ENCODE measurements at places on chromosomes 13 and 19.

GRCh38 chr19:43759515-43759914 is 4.8 kb upstream of the SMG9 start:
- DNase-seq: no peak

DNA sequence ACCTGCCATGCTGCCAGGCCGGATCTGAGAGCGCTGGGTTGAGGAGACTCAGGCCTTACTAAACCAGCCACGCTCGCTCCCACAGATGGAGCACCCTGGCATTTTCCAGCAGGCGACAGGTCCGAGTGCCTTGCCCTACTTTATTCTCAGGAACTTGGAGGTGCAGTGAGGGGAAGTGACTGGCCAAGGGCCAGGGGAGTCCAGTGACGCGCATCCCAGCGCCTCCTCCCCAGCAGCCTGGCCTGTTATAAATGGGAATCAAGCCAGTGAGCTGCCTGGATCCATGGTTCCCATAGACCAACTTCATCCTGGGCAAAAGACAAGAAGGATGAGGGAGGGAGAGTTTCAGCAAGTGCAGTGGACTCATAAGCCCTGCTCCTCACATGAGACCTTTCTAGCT is 35.5 kb downstream of the TMED1 start:
- DNase-seq: no peak

DNA sequence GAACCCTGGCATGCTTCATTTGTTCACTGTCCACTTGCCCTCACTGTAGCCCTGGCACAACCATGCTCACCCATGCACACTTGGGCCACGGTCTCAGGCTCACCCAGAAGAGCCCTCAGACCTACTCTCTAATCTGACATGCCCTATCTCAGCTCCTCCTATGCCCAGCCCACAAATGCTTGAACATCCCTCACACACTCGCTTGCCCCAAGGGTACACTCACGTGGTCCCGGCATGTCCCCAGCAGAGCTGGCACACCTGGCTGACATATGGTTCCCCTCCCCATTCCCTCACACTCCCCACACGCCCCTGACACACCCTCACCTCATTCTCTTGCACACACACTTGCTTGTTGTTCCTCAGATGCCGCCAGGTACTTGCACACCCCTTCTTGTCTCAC is 55.7 kb downstream of the MAP4K1 start:
- no peak for DNase-seq

DNA sequence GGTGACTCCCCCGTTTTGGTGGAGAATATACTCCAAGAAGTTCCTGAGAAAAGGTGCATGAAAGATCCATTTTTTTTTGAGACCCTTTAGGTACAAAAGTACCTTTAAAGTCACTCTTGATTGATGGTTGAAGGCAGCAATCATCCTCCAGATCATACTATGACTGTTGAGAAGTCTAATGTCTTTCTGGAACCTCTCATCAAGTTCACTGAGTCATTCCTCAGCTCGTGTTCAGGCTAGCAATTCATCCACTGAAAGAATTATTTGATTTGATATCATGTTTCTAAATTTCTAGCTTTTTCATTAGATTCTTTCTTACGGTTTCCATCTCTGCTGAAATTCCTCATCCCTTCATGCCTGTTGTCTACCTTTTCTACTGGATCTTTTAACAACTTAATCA is 65.1 kb upstream of the GJB6 start:
- DNase-seq: no peak

- DNase-seq: no peak
Measured at GRCh38 chr19:44809577-44810233, 802 bp downstream of the BCAM start.

DNA sequence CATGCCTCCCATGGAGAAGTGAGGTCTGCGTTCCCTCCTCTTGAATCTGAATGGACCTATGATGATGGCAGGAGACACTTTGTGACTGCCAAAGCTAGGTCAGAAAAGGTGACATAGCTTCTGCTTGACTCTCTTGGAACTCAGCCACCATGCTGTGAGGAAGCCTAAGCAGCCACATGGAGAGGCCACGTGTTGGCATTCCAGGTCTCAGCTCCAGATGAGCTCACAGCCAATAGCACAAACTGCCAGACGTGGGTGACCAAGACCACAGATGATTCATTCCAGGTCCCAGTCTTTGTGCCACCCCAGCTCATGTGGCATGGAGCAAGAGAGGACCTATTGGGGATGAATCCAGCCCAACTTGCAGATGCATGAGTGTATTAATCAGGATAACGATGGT is 8.7 kb upstream of the GGACT start:
- DNase-seq: no peak

- DNase-seq: no peak
Measured at GRCh38 chr19:34436716-34437115, 8.5 kb downstream of the UBA2 start.
